ENCODE measurements at places on chromosomes 12 and 14.

GRCh38 chr14:60935319-60935718 lies 45.6 kb downstream of the TRMT5 start:
- DNase-seq, result no peak

- DNase-seq, result no peak
Measured at GRCh38 chr14:97571866-97572555, 774.8 kb downstream of the VRK1 start.

DNA sequence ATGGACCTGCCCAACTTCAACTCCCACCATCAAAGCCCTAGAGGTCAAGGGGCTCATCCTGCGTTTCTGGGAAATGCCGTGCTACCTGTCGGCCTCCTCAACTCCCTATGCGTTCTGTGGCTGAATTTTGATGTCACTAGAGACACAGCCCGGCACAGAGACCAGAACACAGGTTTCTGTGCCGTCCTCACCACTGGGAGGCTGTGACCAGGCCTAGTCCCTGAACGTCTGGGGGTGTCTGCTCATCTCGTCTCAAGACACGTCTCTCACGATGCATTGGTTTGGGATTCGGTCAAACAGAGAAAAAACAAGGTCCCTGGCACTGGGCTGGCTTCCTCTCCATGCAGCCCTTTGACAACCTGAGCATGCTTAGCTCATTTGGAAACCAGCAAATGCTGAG lies 33.5 kb downstream of the SLC15A4 start:
- DNase-seq, result no peak

- DNase-seq, result no peak
Measured at GRCh38 chr12:56103066-56103711, 1.2 kb upstream of the PA2G4 start.

- DNase-seq, result no peak
Measured at GRCh38 chr14:68784978-68785533, 7.8 kb downstream of the ZFP36L1 start.

DNA sequence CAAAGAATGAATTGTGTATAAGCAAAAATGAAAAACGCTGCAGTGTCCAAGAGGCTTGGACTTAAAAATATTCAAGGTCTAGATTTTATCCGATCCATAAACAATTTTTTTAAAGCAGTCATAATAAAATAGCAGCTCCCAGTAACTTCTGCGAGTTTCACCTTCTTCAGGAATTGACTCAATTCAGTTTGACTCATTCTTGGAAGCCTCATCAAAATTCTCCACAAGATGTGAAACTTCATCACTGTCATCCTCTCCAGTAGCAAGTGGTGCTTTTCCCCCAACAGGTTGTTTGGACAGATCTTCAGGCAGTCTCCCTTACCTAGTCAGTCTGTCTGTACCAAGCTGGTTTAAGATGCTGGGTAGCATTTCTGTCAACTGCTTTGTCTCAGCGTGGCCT lies 93.5 kb upstream of the FOXG1 start:
- no peak for DNase-seq

All from SJSA1 (cell line).